ENCODE measurements at places on chromosomes 6 and 20. TPM values are rescaled to one million over a fixed set of nuclear protein-coding genes. Genes with fewer than 3 reads are reported as not detected.

TM9SF4 gene
- 43.2 TPM for total RNA-seq

KCNQ5 gene
- 5.1 TPM for total RNA-seq

PKIB gene
- 3.1 TPM for total RNA-seq

C6orf15 gene
- total RNA-seq = not detected

TUBB1 gene
- total RNA-seq = not detected

NRSN1 gene
- total RNA-seq = not detected

MLIP gene
- total RNA-seq = not detected

ACTR5 gene
- total RNA-seq = 6.3 TPM

TAAR6 gene
- not detected for total RNA-seq

- H3K27me3 ChIP-seq = peaks cover 2% of the 10 kb centered on the region
- no peak overlapping the region for H3K4me3 ChIP-seq
- H3K36me3 ChIP-seq = no peaks in the 10 kb centered on the region
- DNase-seq = no peak
Observed at GRCh38 chr6:6176586-6177228, 143.8 kb downstream of the F13A1 start.

GRCh38 chr6:17721671-17722070 lies 14.9 kb upstream of the NUP153 start:
- no peak overlapping the region for H3K27ac ChIP-seq
- H3K4me1 ChIP-seq = no peaks in the 10 kb centered on the region
- H3K4me3 ChIP-seq = no peak overlapping the region
- H3K36me3 ChIP-seq = no peaks in the 10 kb centered on the region
- no peaks in the 10 kb centered on the region for H3K27me3 ChIP-seq
- no peak for DNase-seq

- H3K4me1 ChIP-seq = no peaks in the 10 kb centered on the region
- H3K4me3 ChIP-seq = no peak overlapping the region
- H3K36me3 ChIP-seq = no peaks in the 10 kb centered on the region
- no peak overlapping the region for H3K27ac ChIP-seq
- H3K27me3 ChIP-seq = peaks cover 34% of the 10 kb centered on the region
Observed at GRCh38 chr20:728256-728944, 39.9 kb downstream of the SLC52A3 start.

DNA sequence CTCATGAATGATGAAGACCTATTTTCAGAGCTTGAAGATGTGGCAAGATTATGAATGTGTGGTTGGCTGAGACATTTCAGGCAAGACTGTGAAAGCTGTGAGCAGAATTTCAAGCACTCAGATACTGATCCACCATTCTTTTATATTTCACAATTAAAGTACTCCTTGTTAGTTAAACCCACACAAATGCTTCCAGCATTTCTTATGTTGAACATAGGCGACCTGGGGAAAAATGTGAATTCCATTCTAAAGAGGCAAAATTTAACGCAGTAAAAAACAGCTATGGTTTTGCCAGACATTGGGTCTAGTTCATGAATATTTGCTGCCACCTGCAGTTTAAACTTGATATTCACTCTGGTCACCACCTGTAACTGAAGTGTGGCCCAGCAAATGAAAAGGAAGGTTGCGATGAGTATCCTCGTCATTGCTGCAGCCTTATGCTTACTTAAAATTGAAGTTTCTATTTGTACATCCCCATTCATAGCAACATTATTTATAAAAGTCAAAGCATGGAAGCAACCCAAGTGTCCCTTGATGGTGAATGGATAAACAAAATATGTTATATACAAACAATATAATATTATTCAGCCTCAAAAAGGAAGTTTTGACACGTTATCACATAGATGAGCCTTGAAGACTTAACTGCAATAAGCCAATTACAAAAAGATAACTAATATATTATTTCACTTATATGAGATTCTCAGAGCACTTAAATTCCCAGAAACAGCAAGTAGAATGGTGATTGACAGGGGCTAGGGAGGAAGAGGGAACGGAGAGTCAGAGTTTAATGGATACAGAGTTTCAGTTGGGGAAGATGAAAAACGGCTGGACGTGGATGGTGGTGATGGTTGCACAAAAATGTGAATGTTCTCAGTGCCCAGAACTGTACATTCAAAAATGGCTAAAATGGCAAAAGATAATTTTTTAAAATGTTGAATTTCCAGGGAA lies 32.4 kb upstream of the FAM184A start:
- H3K27me3 ChIP-seq = no peaks in the 10 kb centered on the region
- no peak overlapping the region for H3K27ac ChIP-seq
- H3K36me3 ChIP-seq = no peaks in the 10 kb centered on the region
- DNase-seq = peak; percentile 51

DNA sequence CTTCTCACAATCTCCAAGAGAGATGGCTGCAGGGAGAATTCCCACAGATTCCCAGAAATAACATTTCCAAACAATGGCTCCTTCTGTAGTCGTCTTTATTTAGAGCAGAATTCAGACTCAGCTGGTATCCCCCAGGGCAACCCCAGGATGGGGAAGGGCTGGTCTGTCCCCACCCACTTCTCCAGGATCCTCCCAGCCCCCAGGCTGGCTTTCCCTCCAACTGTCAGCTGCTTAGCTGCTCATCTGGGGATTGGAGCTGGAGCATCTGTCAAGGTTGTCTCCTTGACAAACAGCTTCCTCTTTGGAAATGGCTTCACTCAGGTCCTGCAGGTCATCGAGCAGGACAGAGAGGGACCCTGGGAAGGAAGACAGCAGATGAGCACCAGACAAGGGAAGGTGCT lies 3.5 kb upstream of the PSORS1C2 start:
- no peak for DNase-seq
- no peaks in the 10 kb centered on the region for H3K27me3 ChIP-seq
- no peak overlapping the region for H3K4me3 ChIP-seq
- H3K4me1 ChIP-seq = peaks cover 6% of the 10 kb centered on the region
- no peak overlapping the region for H3K27ac ChIP-seq
- peaks cover 16% of the 10 kb centered on the region for H3K36me3 ChIP-seq

GRCh38 chr6:125188037-125188436 lies 34.5 kb downstream of the TPD52L1 start:
- H3K4me1 ChIP-seq = peaks cover 3% of the 10 kb centered on the region
- H3K4me3 ChIP-seq = no peak overlapping the region
- DNase-seq = no peak
- no peak overlapping the region for H3K27ac ChIP-seq
- H3K36me3 ChIP-seq = no peaks in the 10 kb centered on the region

DNA sequence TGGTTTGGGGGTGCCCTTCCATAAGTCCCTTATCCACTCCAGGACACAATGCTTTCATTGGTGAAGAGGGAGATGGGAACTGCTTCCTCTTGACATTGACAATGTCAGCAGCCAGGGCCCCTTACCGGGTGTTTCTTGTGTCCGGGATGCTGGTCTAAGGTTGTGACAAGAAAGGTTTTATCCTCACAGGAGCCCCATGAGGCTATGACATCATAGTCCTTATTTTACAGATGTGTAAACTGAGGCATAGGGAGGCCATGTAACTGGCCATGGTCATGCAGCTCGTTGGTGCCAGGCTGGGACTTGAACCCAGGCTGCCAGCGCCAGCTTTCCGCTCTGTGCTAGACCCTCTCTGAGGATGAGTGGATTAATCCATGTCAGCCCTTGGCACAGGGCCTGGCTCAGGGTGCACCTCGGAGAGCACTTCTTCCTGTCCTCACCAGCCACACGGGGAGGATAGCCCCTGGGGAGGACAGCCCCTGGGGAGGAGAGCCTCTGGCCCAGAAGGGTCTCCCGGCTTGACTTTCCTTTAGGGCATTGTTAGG lies 157.3 kb downstream of the SYCP2 start:
- no peaks in the 10 kb centered on the region for H3K4me1 ChIP-seq
- no peak for DNase-seq
- H3K27ac ChIP-seq = no peak overlapping the region
- no peaks in the 10 kb centered on the region for H3K36me3 ChIP-seq

GRCh38 chr6:96917098-96917497 lies 7.4 kb upstream of the KLHL32 start:
- no peak overlapping the region for H3K27ac ChIP-seq
- H3K27me3 ChIP-seq = peaks cover 11% of the 10 kb centered on the region
- DNase-seq = no peak
- no peaks in the 10 kb centered on the region for H3K36me3 ChIP-seq

- H3K27me3 ChIP-seq = peaks cover 13% of the 10 kb centered on the region
- no peak for DNase-seq
- H3K27ac ChIP-seq = no peak overlapping the region
- no peaks in the 10 kb centered on the region for H3K36me3 ChIP-seq
Observed at GRCh38 chr20:9989066-9989724, 45.6 kb upstream of the ANKEF1 start.

GRCh38 chr6:162497389-162497788 lies 230.2 kb downstream of the PRKN start:
- H3K27ac ChIP-seq = no peak overlapping the region
- H3K36me3 ChIP-seq = no peaks in the 10 kb centered on the region
- DNase-seq = no peak
- no peaks in the 10 kb centered on the region for H3K27me3 ChIP-seq
- no peaks in the 10 kb centered on the region for H3K4me1 ChIP-seq

GRCh38 chr6:156634951-156635371 lies 142.2 kb upstream of the ARID1B start:
- H3K4me3 ChIP-seq = no peak overlapping the region
- H3K36me3 ChIP-seq = no peaks in the 10 kb centered on the region
- no peaks in the 10 kb centered on the region for H3K27me3 ChIP-seq

- DNase-seq = no peak
- H3K27me3 ChIP-seq = no peaks in the 10 kb centered on the region
- H3K4me1 ChIP-seq = no peaks in the 10 kb centered on the region
- H3K27ac ChIP-seq = no peak overlapping the region
Observed at GRCh38 chr6:101595276-101595675, 201.8 kb downstream of the GRIK2 start.

DNA sequence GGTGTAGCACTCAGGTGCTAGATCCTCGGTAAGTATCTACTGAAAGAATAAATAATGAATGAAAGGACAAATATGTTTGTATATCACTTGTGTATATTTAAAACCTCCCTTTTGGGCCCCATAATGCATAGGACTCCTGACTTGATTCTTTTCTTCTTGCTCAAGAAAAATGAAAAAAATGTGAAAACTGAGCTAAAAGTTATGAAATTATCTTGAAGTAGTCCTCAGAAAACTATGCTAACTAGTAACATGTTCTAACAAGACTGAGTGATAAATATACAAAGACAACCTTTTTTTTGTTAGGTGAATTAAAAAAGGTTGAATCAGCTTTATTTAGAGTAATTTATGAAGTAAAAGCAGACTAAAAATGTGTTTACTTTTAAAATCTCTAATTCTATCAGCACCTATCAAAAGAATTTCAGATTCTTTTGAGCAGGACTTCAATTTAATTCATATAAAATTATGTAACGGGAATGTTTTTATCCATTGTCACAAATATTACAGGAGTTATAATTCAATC lies 247.8 kb upstream of the JAG1 start:
- DNase-seq = no peak
- no peaks in the 10 kb centered on the region for H3K4me1 ChIP-seq
- no peaks in the 10 kb centered on the region for H3K27me3 ChIP-seq
- H3K27ac ChIP-seq = no peak overlapping the region
- H3K4me3 ChIP-seq = no peak overlapping the region

- DNase-seq = peak; percentile 41
- peaks cover 21% of the 10 kb centered on the region for H3K4me1 ChIP-seq
Observed at GRCh38 chr6:143397227-143398222, 53.0 kb downstream of the ADAT2 start.

- no peaks in the 10 kb centered on the region for H3K27me3 ChIP-seq
- H3K36me3 ChIP-seq = peaks cover 55% of the 10 kb centered on the region
- DNase-seq = no peak
- H3K27ac ChIP-seq = peak overlapping the region; percentile 78
Observed at GRCh38 chr20:44495257-44495656, 19.6 kb downstream of the TTPAL start.

DNA sequence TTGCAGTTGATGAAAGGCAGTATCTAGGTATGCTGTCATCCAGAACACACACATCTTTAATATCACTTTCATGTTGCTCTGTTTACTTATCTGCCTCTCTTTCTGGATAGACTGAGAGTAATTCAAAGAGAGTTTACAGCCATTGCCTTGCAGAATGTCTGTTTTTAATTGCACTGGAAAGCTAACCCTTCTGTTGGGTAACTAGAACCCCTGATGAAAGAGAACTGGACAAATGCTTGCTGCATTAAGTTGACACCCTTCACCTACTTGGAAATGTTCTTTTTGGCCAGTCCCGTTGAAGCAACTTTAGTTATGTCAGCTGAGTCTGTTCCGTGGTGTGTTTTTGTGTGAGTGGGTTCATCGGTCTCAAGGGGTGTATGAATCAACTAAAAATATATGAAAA lies 383.8 kb upstream of the CITED2 start:
- no peaks in the 10 kb centered on the region for H3K4me1 ChIP-seq
- H3K36me3 ChIP-seq = no peaks in the 10 kb centered on the region
- H3K4me3 ChIP-seq = no peak overlapping the region
- H3K27me3 ChIP-seq = peaks cover 2% of the 10 kb centered on the region

GRCh38 chr6:129032602-129033001 lies 149.7 kb downstream of the LAMA2 start:
- H3K4me3 ChIP-seq = no peak overlapping the region
- H3K4me1 ChIP-seq = no peaks in the 10 kb centered on the region
- no peak for DNase-seq
- no peaks in the 10 kb centered on the region for H3K36me3 ChIP-seq
- no peaks in the 10 kb centered on the region for H3K27me3 ChIP-seq
- no peak overlapping the region for H3K27ac ChIP-seq

DNA sequence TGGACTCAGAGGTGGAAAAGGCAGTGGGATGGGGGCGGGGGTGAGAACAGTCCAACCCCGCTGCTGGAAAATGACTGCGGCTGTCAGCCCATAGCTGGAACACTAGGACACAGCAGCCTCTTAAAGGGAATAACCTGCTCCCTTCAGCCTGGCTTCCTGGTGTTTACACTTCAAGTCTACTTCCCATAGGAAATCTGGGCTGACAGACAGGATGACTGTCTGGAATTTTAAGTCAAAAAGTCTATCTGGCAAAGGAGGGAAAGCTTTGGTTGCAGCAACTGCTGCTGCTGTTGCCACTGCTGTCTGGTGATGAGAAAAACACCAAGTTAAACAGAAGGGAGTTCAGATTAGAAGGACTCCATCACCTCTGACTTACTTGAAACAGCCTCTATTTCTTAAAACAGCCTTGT lies 44.9 kb downstream of the TNFRSF21 start:
- no peaks in the 10 kb centered on the region for H3K4me1 ChIP-seq
- no peak for DNase-seq
- no peak overlapping the region for H3K27ac ChIP-seq
- H3K36me3 ChIP-seq = no peaks in the 10 kb centered on the region
- no peak overlapping the region for H3K4me3 ChIP-seq

- no peak overlapping the region for H3K27ac ChIP-seq
- H3K36me3 ChIP-seq = no peaks in the 10 kb centered on the region
- H3K4me3 ChIP-seq = no peak overlapping the region
- DNase-seq = no peak
- peaks cover 35% of the 10 kb centered on the region for H3K27me3 ChIP-seq
Observed at GRCh38 chr20:40591536-40591935, 97.5 kb downstream of the MAFB start.

Measured in activated CD4-positive, alpha-beta T cell treated with anti-CD3 and anti-CD28 coated beads for 36 hours (primary cell).